Stimulated activated CD4-positive, alpha-beta T cell treated with anti-CD3 and anti-CD28 coated beads, Interleukin-2, amount 100 ng/mL, for 4 hours (primary cell): ENCODE measurements at places on chromosomes 3 and 15.

DNA sequence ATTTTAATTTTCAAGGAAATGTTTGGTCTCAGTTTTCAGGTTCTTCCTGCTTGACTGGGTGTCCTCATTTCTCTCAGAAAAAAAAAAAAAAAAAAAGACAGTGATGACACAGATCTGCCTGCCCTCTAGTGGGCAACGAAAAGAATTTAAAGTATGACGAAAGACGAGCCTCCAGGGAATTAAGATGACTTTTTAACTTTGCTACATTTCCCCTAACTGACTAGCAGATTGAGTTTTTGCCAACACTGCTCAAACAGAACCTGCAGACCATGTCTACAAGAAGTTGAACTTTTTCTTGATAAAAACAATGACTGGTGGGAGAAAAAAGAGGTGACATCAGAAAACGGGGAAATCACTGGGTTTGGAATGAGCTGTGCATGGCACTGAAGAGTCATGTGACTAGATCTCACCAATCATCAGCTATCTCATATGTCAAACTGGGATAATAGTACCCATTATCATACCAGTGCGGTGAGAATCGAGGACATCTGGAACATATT lies 40.8 kb downstream of the EOMES start:
- peak; percentile 13 for DNase-seq

GRCh38 chr15:90062462-90062932 lies 39.8 kb downstream of the IDH2 start:
- DNase-seq: no peak

GRCh38 chr3:113548501-113548900 lies 16.1 kb downstream of the SIDT1 start:
- DNase-seq: no peak

GRCh38 chr3:134630506-134630905 lies 20.3 kb downstream of the KY start:
- no peak for DNase-seq

DNA sequence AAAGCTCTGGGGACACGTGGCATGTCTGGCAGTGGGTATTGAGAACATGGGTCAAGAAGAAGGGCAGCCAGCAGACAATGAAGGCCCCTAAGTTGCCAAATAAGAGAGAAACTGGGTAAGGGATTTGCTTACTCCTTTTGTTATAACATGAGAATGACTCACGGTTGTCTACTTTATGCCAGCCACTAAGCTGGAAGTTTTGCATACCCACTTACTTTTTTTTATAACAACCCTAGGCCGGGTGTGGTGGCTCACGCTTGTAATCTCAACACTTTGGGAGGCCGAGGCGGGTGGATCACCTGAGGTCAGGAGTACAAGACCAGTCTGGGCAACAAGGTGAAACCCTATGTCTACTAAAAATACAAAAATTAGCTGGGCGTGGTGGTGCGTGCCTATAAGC lies 50.0 kb downstream of the DRD3 start:
- no peak for DNase-seq

DNA sequence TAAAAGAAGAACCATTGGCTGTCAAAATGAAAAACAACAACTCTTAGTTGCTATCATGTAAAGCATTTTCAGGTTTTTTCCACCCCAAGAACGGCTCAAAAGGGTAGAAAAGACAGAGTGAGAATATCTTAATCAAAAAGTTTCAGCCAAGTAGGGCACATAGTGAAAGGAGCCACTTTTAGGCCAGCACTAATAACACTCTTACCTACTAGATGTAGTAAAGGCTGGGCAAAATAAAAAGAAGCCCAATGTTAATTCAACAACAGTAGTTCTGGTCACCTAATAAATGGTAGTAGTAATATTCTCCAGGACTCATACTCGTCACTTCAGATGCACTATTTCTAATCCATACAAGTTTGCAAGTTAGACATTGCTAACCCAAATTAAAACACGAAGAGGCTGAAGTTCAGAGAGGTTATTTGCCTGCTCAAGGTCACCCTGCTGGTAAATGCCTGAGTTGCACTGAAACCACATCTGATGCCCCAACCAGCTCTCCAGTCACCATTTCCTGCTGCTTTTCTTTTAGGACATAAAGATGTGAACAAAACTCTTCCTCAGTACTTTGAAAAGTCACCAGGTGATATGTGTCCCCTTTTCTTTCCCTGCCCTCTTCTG lies 7.5 kb downstream of the GOLIM4 start:
- no peak for DNase-seq

GRCh38 chr15:89363133-89363532 lies 28.5 kb upstream of the POLG start:
- no peak for DNase-seq

DNA sequence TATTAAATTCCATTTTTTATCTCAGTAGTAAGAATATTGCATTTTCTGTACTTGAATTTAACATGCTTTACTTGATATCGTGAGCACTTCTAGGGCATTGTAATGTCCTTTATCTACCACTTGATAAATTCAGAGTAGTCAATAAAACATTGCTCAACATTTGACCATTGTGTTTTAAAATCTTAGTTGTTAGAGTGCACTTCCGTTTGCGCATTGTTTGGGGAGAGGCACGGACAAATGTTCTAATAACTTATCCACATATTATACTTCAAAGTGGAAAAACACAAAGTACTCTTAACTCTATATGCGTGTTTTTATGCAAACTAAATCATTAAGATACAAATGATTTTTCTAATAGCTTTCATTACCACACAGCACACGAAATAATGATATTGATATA lies 419 bp downstream of the FAM227B start:
- no peak for DNase-seq

DNA sequence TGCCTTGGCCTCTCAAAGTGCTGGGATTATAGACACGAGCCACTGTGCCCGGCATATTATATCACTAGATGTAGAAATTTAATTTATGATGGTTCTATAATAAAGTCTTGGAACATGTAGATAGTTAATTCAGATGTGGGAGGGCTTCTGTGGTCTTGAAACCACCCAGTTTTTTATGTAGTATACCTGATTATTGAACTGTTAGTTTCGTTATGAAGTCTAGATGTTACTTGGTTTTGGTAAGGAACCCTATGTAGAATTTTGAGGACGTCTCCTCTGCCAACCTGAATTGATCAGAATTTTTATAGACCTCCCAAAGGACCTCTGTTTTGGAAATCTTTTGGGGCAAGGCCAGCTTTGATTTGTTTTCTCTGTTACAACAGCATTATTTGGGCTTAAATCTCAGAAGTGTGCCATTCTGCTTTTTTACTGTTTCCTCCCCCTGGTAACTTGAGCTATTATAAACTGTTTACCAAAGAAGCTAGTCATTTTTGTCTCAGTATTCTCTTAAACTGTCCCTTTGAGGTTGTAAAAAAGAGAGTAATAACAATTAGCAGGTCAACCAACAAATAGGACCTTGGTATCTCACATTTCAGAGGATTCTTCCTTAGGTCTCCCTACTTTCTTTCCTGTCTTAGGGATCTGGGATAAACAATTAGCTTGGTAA lies 20.8 kb downstream of the AKAP13 start:
- DNase-seq: no peak

GRCh38 chr3:139491027-139491700 lies 14.8 kb upstream of the RBP2 start:
- no peak for DNase-seq

DNA sequence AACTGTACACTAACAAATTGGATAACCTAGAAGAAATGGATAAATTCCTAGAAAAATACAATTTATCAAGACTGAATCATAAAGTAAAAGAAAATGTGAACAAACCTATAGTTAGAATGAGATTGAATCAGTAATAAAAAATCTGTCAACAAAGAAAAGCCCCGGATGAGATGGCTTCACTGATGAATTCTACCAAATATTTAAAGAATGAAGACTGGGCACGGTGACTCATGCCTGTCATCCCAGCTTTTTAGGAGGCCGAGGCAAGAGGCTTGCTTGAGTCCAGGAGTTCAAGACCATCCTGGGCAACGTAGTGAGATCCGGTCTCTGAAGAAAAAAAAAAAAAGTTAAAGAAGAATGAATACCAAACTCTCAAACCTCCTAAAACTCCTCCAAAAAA lies 17.7 kb upstream of the AP4E1 start:
- no peak for DNase-seq

- no peak for DNase-seq
Observed at GRCh38 chr15:84775867-84776449, 27.6 kb downstream of the ZNF592 start.

DNA sequence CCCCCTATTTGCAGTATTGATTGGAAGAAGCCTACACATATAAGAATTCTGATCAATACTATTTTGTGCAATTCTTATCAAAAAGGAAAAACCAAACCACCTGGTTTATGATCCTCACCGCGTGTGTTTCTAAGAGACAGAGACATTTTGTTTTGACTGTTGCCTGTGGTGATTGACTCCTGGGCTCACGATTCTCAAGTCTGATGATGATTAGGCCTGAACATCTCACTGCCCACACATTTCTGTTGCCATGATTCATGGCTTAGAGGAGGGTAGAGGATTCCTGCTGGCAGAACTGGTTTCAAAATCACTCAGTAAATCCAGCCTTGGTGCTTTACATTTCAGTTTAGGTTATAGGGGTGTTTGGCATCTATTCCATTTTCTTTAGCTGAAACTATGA lies 88.3 kb upstream of the UBE3A start:
- no peak for DNase-seq

DNA sequence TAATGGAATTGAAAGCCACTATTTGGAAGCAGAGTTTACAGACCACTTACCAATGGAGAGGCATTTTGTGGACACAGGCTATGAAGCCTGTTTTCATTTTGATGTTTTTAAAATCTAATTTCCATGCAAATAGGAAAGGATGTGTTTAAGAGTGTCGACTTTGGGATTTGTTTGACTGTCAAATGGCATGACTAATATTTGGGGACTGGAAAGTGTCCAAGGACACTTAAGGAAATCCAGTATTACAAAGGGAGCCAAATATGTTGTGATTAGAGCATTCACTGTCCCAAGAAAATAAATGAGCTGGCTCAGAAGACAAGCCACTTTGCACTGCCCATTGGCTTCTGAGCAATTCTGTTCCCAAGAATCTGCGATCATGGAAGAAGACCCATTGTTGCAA lies 34.0 kb upstream of the SLC6A11 start:
- no peak for DNase-seq

DNA sequence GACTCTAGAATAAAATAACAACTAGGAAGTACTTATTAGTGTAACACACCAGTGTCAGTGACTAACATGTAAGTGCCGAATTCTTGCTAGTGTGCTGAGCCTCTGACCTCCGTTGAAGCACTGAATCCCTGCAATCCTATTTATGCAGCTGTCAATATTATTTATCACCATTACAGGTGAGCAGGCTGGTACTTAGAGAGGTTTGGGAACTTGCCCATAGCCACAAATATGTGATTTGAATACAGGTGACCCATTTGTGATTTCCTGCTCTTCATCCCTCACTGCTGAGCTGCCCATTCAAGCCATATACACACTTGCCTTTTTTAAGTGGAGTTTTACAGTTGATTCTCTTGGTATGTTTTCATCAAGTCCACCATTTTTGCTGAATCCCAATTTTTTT lies 12.2 kb downstream of the EIF4E3 start:
- no peak for DNase-seq

- DNase-seq: no peak
Observed at GRCh38 chr3:179166561-179167201, 18.5 kb downstream of the PIK3CA start.

DNA sequence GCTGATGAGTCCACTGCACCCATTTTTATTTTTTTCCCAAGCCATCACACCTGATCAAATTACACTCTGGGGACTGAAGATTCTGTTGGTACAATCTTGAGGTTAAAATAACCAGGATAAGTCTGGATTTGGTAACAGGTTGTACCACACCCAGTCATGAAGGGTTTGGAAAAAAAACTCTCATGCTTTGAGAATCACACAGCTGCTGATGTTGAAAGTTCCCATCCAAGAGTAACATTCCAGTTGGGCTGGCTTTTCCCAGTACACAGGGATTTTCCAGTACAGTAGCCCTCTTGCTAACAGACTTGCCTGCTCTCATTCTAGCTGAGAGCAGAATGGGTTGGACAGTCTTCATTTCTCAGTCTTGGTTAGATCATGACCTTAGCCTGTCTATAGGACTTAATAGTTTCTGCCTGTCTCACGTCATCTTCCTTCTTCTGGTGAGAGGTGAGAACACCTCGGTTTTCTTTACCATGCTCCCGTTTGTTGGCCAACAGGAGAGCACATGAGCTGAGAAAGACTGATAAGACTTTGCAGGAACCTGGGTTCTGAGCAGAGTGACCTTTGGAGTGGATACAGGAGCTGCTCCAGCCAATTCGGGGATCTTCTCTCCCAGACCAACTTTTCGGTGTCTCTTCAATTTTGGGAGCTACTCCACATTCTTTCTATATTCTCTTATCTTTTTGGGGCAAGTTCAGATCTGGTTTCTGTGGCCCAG lies 300.1 kb upstream of the LYSMD4 start:
- no peak for DNase-seq

DNA sequence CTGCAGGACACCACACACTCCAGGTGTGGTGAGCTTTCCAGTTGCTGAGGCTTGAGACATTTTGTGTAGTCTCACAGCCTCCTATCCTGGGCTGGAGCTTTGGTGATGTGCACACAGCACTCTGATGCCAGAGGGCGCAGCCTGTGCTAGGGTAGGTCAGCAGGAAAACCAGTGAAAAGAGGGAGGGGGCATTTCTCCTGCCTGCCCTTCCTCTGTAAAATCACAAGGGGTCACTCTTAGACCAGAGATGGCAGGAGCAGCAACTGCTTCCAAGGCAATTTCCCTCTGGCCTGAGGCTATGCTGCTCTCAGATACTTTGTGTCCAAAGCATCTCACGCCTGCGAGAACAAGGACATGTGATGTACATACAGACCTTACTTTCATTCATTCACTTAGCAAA lies 16.5 kb upstream of the MUSTN1 start:
- DNase-seq: no peak

- peak; percentile 32 for DNase-seq
Observed at GRCh38 chr3:98557324-98558010, 25.7 kb downstream of the GPR15 start.

DNA sequence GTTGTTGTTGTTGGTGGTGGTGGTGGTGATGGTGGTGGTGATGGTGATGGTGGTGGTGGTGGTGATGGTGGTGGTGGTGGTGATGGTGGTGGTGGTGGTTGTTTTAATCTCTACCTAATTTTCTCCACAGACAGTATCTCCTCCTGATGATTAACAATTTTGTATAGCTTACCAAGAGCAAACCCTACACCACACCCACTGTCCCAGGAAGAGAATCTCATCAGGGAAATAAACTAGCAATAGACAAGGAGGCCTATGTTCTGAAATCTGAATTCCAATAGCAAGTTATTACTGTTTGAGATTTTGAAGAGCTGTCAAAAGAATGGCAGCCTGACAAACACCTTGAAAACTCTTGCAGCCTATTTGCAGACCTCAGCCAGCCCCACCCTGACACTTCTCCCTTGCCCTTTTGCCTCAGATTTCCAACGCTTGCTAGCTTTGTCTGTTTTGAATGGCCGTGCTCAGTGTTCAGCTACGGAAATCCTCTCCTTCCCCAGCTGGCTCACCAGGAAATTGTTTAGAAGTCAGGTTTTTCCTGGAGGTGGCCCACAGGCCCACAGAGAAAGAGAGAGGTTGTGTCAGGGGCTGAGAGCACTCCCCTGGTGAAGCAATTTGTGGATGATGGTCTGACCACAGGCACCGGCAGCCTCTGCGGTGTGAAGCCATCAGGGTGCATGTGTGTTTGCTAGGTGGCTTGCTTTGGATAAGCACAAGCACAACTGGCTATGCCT lies 101.6 kb downstream of the MAGI1 start:
- no peak for DNase-seq
